ENCODE measurements at places on chromosomes 7 and 10.

DNA sequence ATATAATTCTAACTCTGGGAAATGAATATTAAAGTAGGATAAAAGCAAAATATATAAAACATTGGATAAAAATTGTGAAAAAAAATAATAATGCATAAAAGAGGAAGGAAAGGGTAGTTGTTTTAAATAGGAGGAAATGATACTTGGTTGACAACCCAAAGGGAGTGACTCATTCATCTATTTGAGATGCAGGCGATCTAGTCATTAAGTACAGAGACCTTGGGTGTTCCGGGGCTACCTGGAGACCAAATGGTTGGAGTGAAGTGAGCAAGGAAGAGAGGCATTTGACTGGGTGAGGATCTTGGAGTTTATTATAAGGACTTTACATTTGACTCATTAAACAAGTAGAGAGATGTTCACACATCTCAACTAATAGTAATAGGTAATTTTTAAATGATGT, 111.0 kb downstream of the LRRTM3 start:
- DNase-seq: no peak

GRCh38 chr7:27141923-27142579, 1.4 kb downstream of the HOXA5 start:
- no peak for DNase-seq

GRCh38 chr10:33817605-33818004, 483.1 kb upstream of the NRP1 start:
- DNase-seq: no peak

DNA sequence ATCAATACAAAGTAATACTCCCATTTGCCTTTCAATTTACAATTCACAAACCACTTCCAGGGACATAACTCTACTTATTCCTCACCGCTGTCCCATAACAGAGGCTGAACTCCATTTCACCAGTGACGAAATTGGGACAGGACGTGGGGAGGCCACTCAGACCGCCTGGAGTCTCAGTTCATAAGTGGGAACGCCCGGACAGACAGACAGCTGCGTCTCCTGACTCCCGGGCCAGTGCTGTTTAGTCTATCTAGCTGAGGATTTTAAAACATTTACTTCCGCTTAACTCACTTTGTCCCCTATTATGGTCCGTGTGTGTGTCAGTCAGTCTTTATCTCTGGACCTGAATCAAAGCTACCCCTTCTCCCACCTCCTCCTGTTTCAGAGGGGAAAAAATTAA, 67.4 kb upstream of the ZNF438 start:
- DNase-seq: no peak

DNA sequence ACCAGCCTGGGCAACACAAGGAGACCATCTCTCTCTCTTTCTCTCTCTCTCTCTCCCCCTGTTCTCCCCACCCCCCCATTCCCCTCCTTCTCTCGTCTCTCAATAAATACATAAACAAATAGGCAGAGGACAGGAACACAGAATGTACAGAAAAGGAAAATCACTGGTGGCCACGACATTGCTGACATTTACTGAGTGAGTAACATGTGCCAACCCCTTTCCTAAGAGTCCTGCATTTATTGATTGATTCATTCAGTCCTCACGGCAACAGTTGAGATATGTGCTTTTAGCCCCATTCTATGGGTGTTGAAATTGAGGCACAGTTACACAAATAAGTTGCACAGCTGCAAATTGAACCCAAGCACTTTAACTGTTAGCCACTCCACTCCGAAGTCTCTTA, 114.3 kb upstream of the SAMD8 start:
- DNase-seq: no peak

GRCh38 chr7:157977306-157977705, 610.3 kb downstream of the PTPRN2 start:
- no peak for DNase-seq

DNA sequence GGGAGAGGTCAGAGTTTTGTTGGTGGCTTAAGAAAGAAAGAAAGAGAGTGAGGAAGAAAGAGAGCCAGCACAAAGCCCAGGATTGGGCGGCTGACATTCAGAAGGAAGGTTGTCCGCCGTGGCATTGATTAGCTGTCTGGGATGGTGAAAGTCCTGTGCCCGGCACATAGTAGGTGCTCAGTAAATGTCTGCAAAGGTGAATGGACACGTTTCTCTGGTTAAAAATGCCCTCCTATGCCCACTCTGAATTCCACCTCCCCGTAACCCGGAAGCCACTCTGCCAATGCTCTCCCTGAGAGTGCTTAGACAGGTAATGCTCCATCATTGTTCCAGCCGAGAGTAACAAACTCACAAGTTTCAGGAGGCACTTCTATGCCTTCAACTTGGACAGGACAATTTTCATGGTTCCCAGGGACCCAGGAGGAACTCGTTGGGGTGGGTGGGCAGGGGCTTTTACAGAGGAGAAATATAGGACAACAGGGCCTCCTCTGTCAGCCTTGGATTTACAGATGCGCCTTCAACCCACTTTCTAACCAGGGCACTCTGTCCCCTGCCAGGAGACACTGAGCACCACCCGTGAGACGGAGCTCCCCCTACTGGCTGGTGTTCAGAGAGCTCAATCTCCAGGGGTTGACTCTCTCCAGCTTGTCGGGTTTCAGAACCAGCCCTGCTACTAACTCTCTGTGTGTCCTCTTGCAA, 411.5 kb upstream of the ZMIZ1 start:
- DNase-seq: no peak

GRCh38 chr10:123327896-123328295, 173.7 kb downstream of the BUB3 start:
- no peak for DNase-seq

GRCh38 chr7:98702021-98702420, 84.9 kb downstream of the NPTX2 start:
- DNase-seq: no peak

GRCh38 chr7:26618449-26618848, 245.9 kb downstream of the SKAP2 start:
- DNase-seq: no peak

GRCh38 chr10:12228851-12229250, 32.9 kb downstream of the CDC123 start:
- no peak for DNase-seq

DNA sequence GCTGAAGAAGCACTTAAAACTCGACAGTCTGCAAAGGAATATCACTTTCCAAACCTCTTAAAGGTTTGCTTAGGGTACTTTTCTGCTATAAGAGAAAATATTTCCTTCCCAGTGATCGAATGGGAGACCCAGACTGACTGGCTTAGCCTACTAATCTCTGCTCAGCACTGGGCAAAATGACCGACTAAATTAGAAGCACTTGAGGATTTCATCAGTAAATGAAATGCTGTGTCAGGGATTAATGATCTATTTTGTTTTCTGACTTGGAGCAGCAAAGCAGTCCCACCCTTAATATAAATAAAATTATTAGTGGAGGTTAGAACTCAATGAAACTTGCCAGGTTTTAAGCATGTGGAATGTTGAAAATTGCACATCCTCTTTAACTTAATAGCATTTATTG, 411.6 kb downstream of the NEBL start:
- no peak for DNase-seq

DNA sequence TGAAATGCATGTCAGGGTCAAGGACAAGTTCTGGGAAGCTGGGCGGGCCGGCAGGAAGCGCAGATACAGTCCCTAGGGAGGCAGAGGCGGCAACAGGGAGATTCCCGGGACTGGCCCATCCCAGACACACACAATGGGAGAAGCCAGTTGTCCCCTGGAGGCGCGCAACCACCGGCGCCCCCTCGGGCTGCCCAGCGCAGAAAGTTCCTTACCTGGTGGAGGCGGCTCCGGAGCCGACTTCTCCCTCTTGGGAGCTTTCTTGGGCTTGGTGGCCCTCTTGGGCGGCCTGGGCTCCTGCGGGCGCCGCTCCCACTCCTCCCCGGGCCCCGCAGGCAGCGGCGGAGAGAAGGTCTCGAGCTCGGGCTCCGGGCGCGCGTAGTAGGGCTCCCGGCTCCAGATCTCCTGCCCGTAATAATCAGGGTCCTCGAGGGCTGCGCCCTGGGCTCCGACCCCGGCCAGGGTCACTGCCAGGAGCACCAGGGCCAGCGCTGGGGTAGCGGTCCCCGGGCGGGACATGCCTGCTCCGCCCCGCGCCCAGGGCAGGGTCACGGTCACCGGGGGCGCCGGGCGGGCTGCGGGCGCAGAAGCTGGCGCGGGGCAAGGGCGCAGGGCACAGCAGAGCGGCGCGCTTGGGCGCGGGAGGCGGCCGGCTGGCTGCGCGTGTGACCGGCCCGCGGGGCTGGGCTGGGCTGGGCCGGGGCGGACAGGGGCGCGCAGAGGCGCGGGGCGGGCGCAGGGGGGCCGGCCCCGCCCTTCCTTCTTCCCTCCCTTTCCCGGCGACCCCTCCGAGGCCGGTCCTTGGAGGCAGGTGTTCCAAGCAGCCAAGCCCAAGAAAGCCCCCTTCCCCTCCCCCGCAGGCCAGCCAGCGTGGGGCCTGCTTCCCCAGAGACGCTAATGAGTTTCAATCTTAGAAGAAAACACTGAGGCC, at the start of gene CPXM2:
Gene CPXM2, minus strand, starts transcription at position 664 of the 928 bp plus-strand sequence. Its CDS starts 148 bp downstream, at position 516.
- DNase-seq: no peak

GRCh38 chr10:80202934-80203834, 2.2 kb downstream of the ANXA11 start:
- DNase-seq: peak; percentile 54

DNA sequence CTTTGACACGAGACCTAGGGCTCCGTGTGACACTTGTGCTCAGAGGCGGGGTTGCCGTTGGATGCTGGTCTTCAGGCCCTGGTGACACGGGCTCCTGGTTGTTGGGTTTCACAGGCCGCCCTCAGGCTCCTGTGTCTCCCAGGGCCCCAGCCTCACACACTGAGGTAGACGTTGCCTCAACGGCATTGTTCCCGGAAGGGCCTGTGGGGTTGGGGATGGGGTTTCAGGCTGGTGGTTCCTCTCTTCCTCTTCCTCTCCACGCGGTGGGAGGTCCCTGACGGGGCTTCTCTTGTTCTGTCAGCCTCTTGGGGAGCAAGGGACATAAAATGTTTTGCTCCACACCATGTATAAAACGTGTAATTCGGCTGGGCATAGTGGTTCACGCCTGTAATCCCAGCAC, 125.1 kb downstream of the TRRAP start:
- DNase-seq: no peak

GRCh38 chr7:74625446-74625845, 32.1 kb upstream of the GTF2I start:
- DNase-seq: peak; percentile 26

DNA sequence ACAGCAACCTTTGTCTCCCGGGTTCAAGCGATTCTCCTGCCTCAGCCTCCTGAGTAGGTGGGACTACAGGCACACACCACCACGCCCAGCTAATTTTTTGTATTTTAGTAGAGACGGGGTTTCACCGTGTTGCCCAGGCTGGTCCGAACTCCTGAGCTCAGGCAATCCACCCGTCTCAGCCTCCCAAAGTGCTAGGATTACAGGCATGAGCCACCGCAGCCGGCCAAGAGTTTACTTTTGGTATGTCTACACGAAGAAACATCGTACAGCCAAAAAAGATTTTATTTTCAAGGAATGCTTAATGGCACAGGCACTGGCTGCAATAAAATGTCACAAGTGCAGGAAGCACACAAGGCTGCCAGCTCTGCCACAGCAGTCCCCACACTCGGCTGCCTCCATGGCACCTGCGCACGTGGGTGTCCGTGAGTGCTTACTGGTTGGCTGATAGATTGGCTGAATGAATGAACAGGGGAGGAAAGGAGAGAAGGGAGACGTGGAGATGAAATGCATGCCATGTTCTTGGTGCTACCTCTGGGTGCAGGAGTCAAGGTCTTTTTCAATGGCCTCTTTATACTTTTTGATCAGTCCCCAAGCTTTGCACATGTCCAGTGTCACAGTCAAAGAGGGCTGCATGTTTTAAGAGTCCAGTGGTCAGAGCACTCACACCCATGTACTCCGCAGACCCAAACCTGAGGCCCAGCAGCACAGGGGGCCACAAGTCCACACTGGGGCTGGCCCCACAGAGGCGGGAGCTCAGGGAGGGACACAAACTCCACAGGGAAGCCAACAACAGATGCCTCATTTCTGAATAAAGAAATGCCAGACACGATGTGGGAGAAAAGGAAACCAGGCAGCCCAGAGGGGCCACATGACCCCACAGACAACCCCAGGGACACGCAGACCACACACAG, 198.2 kb downstream of the MAD1L1 start:
- DNase-seq: no peak

DNA sequence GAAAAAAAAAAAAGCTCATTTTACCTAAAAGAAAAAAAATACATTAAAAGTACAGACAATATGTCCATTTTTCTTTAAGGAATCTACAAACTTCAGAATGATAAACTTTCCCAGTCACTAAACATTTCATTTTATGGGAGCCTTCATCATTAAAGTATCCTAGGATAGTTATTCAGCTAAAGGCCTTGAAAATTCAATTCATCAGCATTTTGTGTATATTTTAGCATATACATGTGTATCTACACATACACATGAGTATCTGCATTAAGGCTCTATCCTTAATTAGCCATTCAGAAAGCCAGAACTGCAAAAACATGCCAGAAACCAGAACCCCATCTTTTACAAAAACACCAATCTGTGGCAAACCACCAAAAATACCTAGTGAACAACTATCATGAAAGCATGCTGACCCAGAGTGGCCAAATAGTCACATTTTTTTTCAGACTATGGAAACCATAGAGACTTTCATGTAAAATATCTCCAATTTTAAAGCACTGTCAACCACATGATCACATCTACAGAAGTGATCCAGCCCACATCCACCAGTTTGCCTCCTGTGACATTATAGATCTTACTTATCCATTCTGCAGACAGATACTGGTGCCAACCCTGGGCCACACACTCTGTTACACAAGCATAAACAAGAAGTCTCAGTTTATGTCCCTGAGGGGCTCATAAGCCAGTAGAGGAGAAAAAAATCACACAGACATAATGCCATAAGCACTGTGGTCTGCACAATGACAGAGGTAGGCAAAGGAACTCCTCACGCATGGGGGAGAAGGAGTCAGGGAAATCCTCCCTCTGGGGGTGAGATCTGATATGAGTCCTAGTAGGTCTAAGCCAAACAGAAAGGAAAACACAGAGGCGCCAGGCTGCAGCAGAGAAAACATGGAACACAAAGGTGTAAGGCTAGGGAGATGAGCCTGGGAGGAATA, 79.2 kb downstream of the SRPK2 start:
- DNase-seq: no peak

DNA sequence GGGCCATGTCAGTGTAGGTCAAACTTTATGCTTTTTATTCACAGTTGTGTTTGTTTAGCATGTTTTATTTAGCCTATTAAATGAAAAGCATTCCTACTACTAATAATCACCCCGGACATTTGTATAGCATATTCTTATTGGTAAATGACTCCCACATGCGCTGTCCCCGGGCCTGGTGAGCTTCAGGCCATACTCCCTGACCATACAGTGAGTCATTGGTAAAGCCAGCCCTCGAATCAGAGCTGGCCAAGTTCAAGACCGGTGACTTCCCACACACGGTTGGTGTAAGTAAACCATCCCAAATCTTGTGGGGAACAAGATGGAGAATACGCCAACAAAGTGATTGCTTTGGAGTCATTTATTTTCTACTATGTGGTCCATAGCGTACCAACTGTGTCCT, 238.7 kb upstream of the TCF7L2 start:
- DNase-seq: no peak

GRCh38 chr10:92747600-92747999, 57.8 kb downstream of the HHEX start:
- no peak for DNase-seq

- DNase-seq: no peak
Measured at GRCh38 chr10:132453470-132453861, 56.5 kb downstream of the PWWP2B start.

GRCh38 chr10:116510565-116510964, 35.2 kb upstream of the PNLIP start:
- DNase-seq: no peak

- no peak for DNase-seq
Measured at GRCh38 chr7:90771281-90771680, 175.2 kb downstream of the CDK14 start.

- DNase-seq: no peak
Measured at GRCh38 chr10:76281659-76282058, 850.2 kb downstream of the LRMDA start.

GRCh38 chr10:11116361-11116760, 98.7 kb downstream of the CELF2 start:
- DNase-seq: no peak
